ENCODE measurements at places on chromosomes 3 and 15. TPM values are rescaled to one million over a fixed set of nuclear protein-coding genes. Genes with fewer than 3 reads are reported as not detected.

Gene REC114
- total RNA-seq: not detected

Gene SEMA3G
- total RNA-seq: 0.13 TPM

Gene CHSY1
- total RNA-seq: 70.0 TPM

Gene SPATA12
- not detected for total RNA-seq

Gene PXK
- total RNA-seq: 69.4 TPM

Gene PCOLCE2
- 124 TPM for total RNA-seq

Gene IGSF10
- 7.2 TPM for total RNA-seq

Gene GASK1A
- total RNA-seq: 0.78 TPM

Gene TM4SF18
- total RNA-seq: 0.86 TPM
